ENCODE measurements at places on chromosomes 7 and 10.

DNA sequence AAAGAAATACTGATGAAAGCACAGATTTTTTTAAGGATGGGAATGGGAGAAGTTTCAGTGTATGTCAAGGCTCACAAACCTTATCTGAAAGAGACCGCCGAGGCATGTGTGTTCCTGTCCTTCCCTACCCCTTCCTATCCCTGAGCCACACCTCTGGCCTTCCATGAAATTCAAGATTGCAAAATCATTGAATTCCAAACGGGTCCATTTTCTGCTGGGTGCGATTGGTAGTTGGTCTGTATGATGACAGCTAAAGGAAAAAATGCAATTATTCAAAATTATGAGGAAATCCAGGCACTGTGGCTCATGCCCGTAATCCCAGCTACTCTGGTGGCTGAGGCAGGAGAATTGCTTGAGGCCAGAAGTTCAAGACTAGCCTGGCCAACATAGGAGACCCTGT is 170.1 kb downstream of the ARHGAP12 start:
- H3K4me3 ChIP-seq: peak overlapping the region; percentile 85
- no peak for DNase-seq
- H3K36me3 ChIP-seq: no peaks in the 10 kb centered on the region
- H3K27ac ChIP-seq: peak overlapping the region; percentile 98
- no peaks in the 10 kb centered on the region for H3K27me3 ChIP-seq
- H3K4me1 ChIP-seq: peaks cover 52% of the 10 kb centered on the region

DNA sequence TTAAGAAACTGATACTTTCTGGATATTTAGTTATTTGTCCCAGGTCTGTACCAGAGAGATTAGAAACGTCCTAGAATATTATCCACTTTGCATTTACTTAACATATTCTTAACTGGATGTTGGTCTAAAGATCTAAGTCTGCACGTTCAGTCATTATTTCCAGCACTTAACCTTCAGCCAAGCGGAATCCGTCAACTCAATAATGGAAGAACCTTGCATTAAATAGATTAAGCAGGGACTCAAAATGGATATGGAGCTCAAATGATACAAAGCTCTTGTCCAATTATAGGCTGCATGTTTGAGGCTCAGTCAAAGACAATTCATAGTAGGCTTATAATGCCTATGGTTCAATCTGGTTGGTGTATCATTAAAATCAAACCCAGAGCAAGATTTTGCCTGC is 162.9 kb downstream of the SEMA3D start:
- no peak overlapping the region for H3K4me3 ChIP-seq
- no peaks in the 10 kb centered on the region for H3K4me1 ChIP-seq
- no peaks in the 10 kb centered on the region for H3K36me3 ChIP-seq
- no peak overlapping the region for H3K27ac ChIP-seq

DNA sequence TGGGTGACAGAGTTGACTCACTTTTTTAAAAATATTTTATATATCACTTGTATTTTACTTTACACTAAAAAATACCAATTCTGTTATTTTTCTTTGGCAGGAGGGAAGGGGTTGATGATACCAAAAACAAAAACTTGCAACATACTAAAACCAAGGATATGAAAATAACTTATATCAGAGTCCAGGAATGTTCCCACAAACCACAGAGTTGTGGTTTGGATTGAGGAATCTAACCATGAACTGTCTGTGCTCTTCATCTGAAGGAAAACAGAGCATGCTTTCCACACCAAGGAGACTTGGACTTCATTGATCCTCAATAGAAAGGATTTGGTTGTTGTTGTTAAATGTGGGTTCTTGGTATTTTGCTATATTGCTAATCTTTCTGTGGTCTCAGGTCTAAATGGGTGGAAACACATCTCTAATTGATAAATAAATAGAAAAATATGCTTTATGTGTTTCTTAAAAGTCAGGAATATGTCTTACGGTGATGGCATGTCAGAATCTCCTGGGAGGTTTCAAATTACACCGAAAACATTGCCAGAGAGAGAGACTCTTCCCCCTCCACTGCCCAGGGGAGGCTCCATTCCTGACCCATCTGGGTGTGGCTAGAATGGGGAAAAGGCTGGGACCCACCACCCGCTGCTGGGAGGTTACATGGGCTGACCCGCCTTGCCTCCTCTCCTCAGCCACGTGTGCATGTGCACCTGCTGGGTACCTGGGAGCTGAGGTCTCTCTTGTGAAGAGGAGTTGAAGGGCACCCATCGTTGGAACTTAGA is 46.9 kb upstream of the STK17A start:
- H3K4me1 ChIP-seq: peaks cover 10% of the 10 kb centered on the region
- H3K4me3 ChIP-seq: no peak overlapping the region
- no peak overlapping the region for H3K27ac ChIP-seq
- H3K36me3 ChIP-seq: no peaks in the 10 kb centered on the region
- no peaks in the 10 kb centered on the region for H3K27me3 ChIP-seq
- no peak for DNase-seq

DNA sequence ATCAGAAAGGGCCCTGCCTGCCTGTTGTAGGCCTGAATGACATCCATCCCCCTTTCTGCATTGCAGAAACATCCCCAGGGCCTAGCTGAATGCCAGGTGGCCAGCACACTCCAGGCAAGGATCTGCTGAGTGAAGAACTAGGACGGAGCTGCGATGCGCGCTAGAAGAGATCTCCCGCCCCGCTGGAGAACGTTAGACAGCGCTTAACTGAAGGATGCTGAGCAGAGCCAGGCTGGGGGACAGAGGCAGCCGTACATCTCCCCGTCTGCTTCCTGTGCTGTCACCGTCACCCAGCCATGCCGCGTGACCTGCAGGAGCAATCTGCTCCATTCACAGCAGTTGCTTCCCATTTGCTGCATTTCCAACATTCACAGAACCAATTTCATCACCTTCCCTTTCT is 73.3 kb downstream of the FAM53B start:
- no peak overlapping the region for H3K4me3 ChIP-seq
- DNase-seq: no peak
- H3K4me1 ChIP-seq: peaks cover 99% of the 10 kb centered on the region
- H3K36me3 ChIP-seq: peaks cover 5% of the 10 kb centered on the region
- H3K27me3 ChIP-seq: no peaks in the 10 kb centered on the region
- no peak overlapping the region for H3K27ac ChIP-seq

DNA sequence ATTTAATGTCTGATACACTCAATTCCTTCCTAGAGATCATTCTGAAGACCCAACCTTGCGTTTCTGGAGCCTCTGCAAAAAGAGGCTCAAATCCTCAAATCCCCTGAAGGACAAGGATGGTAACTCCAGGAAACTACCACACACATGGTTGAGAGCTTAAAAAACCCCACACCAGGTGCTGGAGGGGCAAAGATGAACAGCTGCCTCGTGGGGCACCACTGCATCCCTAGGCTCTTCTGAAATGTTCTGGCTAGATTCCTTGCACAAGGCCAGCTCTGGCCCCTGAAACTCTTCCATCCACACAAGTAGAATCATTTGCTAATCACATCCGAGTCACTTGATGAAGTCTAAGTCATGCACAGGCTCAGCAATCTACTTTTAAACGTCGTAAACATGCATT is 286.6 kb downstream of the ELMO1 start:
- no peaks in the 10 kb centered on the region for H3K27me3 ChIP-seq
- H3K36me3 ChIP-seq: no peaks in the 10 kb centered on the region
- H3K4me1 ChIP-seq: no peaks in the 10 kb centered on the region
- H3K4me3 ChIP-seq: no peak overlapping the region

- peak within 1 kb of the TSS; percentile 35 for H3K4me3 ChIP-seq
- H3K27ac ChIP-seq: no peak within 1 kb of the TSS
- H3K27me3 ChIP-seq: peaks cover 14% of the 10 kb centered on the region
- peak; percentile 27 for DNase-seq
Observed at GRCh38 chr10:80356563-80356988, at the start of the genes DYDC1 and DYDC2. TSS of gene DYDC1 (minus strand) at chr10:80356755. CDS start at chr10:80352601, 4,154 bp downstream. TSS of gene DYDC2 (plus strand) at chr10:80356781. CDS start at chr10:80362444, 5,663 bp downstream.

- DNase-seq: no peak
- H3K27me3 ChIP-seq: no peaks in the 10 kb centered on the region
- peak overlapping the region; percentile 39 for H3K27ac ChIP-seq
- peaks cover 9% of the 10 kb centered on the region for H3K4me1 ChIP-seq
Observed at GRCh38 chr10:97522937-97523336, 24.2 kb downstream of the UBTD1 start.

DNA sequence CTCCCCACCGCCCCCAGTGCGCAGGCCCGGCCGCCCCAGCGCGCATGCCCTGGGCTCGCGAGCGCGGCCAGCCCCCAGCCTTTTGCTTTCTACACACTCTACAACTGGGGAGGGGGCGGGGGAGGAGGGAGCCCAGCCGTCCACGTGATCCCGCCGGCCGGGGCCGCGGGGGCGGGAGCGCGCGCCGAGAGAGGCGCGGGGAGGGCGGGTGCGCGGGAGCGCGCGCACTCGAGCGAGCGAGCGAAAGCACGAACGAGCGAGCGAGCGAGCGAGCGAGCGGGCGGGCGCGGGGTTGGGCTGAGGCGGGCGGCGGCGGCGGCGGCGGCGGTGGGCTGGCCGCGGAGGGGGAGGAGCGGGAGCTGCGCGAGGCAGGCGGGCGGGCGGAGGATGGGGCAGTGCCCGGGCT is at the start of gene AUTS2:
Gene AUTS2 (plus strand): TSS at position 395 of the 406 bp plus-strand sequence. CDS start 1,179 bp downstream, outside the sequence.
- DNase-seq: peak; percentile 90
- H3K27ac ChIP-seq: peak within 1 kb of the TSS; percentile 87
- H3K36me3 ChIP-seq: no peaks in the 10 kb centered on the region
- no peaks in the 10 kb centered on the region for H3K4me1 ChIP-seq
- no peaks in the 10 kb centered on the region for H3K27me3 ChIP-seq

DNA sequence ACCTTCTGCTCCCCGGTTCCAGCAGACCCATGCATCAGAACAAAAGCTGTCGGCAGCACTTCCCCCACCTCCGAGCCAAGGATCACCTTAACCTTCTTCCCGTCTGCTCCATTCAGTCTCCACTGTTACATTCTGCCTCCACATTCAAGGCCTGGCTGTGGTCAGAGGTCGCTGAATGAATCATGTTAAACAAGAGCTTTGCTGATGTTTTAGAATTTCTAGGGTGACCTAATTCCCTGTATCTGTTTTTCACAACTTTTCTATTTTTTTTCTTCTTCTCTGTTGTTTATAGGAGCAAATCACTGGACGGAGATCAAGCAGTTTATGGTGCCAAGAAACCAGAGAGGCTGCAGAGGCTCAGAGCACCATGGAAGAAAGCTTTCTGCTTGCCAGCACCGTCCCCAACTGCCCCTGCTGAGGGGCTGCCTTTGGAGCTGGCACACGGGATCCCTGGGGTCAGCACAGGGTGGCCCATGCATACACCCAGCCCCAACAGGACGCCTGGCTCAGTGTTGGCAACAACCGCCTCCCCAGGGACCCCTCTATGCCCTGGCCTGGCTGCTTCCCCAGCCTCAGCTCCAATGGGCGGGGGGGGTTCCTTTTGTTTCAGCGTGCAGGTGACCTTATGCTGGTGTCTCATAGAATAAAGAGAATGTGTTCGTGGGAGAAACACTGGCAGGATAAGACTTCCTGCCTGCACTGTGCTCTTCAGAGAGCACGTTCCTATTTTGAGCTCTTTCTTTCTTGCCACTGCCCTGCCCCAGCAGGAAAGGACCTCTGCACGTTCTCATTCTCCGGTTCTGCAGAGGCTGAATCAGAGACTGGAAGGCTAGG is 182.7 kb upstream of the LYZL2 start:
- no peak for DNase-seq
- peak overlapping the region; percentile 12 for H3K4me3 ChIP-seq

DNA sequence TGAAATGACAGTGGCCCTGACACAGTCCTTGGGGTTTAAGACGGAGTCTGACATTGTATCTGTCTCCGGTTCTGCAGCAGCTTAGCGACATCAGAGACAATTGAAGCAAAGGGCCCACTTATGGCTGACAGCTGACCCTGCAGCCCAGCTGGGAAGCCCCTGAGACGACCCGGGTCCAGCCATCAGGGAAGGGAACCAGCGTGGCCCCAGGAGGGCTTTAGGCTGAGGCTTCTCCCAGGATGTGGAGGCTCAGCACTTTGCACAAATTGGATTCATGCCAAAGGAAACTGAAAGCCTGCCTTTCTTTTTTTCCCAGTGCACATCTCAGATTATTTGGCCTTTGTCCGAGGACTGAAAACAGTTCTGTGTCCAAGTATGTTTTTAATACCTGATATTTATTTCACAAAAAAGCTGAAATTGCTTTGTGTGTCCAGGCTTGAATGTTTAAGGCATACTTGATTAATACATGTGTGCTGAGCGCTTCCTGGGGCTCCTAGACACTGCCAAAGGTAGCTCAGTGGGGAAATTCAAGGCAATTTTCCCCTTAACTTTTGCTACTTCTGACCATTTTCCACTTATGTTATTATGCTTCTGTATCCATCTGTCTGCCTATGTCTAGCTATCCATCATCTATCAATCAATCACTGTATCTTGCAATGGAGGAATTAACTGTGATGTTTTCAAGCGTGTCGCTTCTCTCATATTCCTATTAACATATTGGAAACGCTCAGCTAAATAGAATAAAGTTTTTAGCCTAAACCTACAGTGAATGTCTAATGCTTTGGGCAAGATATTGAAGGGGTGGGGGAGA is 34.8 kb downstream of the KLF6 start:
- peaks cover 40% of the 10 kb centered on the region for H3K4me1 ChIP-seq
- DNase-seq: no peak
- H3K4me3 ChIP-seq: peak overlapping the region; percentile 27
- peak overlapping the region; percentile 65 for H3K27ac ChIP-seq
- no peaks in the 10 kb centered on the region for H3K36me3 ChIP-seq
- no peaks in the 10 kb centered on the region for H3K27me3 ChIP-seq

DNA sequence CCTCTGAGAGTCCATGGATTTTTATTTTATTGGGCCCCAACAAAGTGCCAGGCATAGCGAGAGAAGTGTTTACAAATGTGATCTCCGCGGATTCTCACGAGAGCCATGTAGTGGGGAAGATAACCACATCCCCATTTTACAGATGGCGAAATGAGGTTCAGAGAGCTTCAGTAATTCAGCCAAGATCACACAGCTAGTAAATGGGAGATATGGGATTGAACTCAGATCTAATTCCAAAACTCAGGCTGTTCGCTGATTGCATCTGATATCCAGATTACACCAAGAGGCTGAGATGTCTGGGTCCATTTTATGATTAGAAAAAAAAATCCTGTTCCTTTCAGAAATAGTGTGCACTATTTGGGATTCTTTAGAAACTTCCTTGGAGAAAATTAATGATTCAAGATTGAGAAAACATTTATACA is 1.3 kb downstream of the FAS start:
- DNase-seq: no peak
- no peaks in the 10 kb centered on the region for H3K36me3 ChIP-seq
- H3K4me1 ChIP-seq: peaks cover 12% of the 10 kb centered on the region
- H3K27ac ChIP-seq: peak overlapping the region; percentile 96

GRCh38 chr10:127908106-127908958 is 1.4 kb downstream of the PTPRE start:
- peaks cover 40% of the 10 kb centered on the region for H3K4me1 ChIP-seq
- no peak for DNase-seq
- H3K27ac ChIP-seq: peak overlapping the region; percentile 89
- no peaks in the 10 kb centered on the region for H3K27me3 ChIP-seq

- no peaks in the 10 kb centered on the region for H3K36me3 ChIP-seq
- H3K4me3 ChIP-seq: no peak overlapping the region
- H3K4me1 ChIP-seq: no peaks in the 10 kb centered on the region
- no peak overlapping the region for H3K27ac ChIP-seq
- peaks cover 4% of the 10 kb centered on the region for H3K27me3 ChIP-seq
Observed at GRCh38 chr10:77524281-77524711, 113.3 kb downstream of the KCNMA1 start.

Measured in heart left ventricle (tissue), 16 donors.